GM12864 (cell line): ENCODE measurements at places on chromosomes 1 and 21.

- no peak for DNase-seq
Measured at GRCh38 chr1:30388386-30388785, 335.0 kb downstream of the MATN1 start.

- no peak for DNase-seq
Measured at GRCh38 chr1:201105688-201106087, 6.5 kb downstream of the CACNA1S start.

GRCh38 chr1:88296642-88297041 is 387.4 kb upstream of the PKN2 start:
- DNase-seq, result no peak

DNA sequence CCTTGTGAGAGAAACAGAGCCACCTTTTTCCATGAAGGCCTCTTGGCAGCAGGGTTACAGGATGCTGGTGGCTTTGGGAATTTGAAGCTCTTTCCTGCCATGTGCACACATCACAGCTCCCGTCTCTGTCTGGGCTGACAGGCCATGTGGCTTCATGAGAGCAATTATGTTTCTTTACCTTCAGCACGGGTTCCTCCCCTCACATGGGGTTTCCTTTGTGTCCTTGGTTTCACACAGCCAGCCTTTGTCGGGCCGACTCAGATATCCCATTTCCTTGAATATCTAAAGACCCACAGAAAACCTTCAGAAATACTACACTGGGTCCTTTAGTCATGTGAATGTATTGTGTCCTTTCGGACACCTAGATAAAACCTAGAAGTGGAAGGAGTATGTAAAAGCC is 7.1 kb downstream of the CLIC6 start:
- no peak for DNase-seq

- no peak for DNase-seq
Measured at GRCh38 chr21:38988509-38989378, 183.0 kb downstream of the ETS2 start.

DNA sequence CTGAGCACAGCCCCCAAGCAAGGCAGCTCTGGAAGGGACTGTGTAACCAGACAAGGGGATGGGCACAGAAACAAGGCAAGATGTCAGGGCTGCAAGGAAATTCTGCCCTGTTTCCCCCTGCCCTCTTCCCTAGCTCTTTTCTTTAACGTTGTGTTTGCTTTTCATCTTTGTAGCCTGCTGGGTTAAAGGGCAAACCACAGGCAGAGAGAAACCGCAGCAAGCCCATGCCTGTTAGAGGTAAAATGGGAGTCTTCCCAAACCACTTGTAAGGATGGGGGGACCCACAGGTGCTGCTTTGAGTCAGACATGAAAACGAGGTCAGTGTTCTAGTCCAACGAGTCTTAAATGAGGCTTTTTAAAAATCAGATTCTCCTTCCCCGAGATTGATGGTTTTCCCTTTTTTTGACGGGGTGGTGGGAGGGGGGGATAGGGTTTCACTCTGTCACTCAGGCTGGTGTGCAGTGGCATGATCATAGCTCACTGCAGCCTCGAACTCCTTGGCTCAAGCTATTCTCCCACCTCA is 13.3 kb downstream of the TGFBR3 start:
- DNase-seq, result no peak

DNA sequence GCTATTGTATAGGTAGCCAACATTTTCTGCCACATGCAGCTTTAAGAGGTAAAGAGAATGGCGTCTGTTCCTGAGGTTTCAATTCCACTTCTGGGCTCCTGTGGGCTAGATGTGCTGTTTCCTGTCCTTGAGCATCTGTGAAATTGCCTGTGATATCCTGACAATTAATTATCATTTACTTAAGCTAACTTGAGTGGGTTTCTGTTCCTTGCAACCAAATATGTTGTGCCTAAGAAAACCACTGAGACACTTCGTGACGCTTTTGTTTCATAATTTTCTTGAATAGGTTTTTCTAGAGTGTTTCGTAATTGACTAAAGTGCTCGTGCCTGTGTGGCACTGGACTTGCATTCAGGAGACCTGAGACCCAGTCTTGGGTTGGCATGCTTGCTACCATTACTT is 127.3 kb upstream of the POU3F1 start:
- DNase-seq, result no peak

DNA sequence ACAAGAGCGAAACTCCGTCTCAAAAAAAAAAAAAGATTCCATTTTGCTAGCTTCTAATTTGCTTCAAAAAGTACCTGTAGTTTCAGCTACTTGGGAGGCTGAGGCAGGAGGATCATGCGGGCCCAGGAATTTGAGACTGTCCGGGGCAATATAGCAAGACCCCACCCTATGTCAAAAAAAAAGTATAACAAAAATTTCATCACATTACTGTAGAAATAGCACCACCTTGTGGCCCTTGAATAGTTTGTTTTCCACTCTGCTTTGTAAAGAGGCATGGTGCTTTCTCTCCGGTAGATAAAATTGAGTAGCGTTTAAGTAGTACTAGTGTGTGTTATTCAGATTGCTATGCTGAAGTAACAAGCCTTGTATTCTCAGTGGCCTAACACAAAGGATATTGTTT is 18.2 kb upstream of the MSTO1 start:
- DNase-seq, result peak; percentile 29

DNA sequence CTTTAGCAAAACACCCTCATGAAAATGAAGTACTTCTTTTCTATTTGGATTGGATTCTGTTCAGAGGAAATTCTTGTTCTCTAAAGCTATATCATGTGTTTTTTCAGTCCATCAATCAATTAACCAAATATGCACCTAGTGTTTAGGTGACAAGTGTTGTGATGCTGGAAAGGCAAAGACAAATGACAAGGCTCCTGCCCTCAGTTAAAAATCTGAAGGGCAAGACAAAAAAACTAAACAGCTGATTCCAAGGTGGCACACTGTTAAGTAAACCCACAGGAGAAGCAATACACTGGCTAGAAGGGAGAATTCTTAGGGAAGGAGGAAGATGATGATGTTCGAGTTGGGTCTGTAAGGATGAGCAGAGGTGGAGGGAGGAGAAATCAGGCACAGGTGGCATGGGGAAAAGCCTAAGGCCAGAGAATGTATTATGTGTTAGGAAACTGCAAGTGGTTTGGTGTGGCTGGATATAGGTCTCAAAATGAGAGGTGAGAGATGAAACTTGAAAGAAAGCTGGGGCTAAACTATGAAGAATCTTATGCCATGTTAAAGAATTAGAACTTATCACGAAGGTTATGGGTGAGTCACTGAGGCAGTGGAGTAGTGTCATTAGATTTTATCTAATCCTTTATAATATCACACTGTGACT is 51.8 kb upstream of the GFI1 start:
- peak; percentile 51 for DNase-seq

DNA sequence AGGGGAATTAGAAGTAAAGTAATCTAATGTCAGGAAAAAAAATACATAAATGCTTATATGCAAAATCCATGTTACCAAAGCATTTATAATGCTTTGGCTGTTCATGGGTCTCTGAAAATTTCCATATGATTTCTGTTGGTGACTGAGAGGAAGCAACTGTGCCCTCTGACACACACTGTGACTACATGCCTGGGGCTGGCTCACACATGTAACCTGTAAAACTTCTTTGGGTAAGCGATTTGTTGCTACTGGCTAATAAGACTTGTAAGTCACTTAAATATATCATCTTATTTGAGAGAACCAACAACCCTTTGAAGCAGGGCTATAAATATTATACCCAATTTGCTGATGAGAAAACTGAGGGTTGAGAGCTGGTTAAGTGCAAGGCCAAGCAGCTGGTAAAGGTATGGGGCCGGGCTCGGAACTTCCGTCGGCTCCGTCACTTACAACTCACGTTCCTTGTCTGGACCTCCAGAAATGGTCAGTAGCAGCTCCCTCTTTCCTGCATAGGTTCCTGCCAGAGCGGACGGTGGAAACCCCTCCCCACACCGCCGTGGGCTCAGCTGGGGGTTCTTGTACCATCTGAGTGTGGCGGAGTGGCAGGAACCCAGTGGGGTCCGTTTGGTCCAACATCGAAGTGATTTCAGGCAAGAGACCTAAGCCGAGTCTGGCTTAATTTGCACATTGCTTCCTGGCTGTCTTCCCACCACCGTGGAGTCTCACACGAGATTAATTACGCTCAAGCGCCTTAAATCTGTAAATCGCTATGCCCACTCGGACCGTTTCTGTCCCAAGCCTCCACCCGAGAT is 714 bp downstream of the DFFA start:
- no peak for DNase-seq

- no peak for DNase-seq
Measured at GRCh38 chr1:67850151-67850551, 16.9 kb upstream of the GNG12 start.

DNA sequence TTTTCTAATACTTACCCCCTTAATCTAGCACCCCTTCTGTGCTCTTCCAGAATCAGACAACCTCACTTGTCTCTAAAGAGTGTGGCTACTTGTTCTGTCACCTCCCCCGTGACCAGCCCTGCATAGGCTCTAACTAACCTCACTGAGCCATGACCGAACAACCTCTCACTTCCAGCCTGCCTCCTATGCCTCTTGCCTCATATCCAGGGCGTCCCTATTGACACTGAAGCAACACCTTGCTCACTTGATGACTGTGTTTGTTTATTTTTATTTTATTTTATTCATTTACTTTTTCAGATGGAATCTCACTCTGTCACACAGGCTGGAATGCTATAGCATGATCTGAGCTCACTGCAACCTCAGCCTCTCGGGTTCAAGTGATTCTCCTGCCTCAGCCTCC is 235.1 kb upstream of the B3GALT2 start:
- DNase-seq, result no peak

- no peak for DNase-seq
Measured at GRCh38 chr1:48831120-48831978, 54.7 kb upstream of the BEND5 start.
